ENCODE measurements at places on chromosomes 16 and 17.

DNA sequence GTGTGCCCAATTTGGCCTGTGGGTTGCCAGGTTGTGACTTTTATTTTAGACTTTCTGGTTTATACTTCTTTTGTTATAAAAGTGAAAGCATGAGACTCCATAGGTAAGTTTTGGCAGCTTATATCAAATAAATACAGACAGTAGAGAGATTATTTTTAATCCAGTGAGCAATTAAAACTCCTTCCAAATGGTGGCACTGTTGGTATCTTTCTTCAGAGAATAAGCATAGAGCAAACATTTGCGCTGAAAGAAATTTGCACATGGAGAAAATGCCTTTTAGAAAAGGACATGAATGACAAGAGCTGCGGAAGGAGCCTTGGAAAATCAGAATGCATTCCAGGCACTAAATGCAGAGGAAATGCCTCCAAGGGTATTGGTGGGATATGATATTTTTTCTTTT, 46.1 kb upstream of the DNAJA2 start:
- DNase-seq, result no peak

- no peak for DNase-seq
Measured at GRCh38 chr16:63466-63865, 9.0 kb downstream of the RHBDF1 start.

DNA sequence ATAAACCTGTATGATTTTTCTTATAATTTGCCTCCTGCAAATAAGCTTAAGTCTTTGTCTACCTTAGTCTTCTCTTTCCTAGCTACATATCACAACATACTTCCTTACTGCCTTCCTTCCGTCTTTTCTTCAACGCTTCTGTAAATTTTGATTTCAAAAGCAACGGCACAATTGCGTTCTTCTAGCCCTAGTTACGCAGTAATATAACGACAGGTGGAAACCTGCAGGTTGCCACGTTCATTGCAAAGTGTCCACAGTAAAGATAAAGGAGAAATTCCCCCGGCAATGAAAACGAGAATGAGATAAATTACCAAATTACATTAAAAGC, 546 bp upstream of the PSMD7 start:
- no peak for DNase-seq

GRCh38 chr16:84156342-84156784, 11.3 kb downstream of the DNAAF1 start:
- DNase-seq, result no peak

DNA sequence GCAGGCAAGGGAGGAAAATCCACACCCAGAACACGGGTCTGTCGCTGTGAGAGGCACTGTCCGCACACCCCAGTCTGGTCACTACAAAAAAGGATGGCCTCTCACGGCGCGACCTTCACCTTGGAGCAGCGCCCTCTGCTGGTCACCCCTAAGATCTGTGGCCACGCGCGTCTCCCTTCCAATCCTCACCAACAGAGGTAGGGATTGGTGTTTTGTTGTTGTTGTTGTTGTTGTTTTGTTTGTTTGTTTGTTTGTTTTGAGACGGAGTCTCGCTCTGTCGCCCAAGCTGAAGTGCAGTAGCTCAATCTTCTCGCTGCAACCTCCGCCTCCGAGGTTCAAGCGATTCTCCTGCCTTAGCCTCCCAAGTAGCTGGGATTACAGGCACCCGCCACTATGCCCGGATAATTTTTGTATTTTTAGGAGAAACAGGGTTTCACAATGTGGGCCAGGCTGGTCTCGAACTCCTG, 15.0 kb upstream of the C17orf58 start:
- DNase-seq, result peak; percentile 70

GRCh38 chr17:11182430-11182829, 58.6 kb upstream of the SHISA6 start:
- DNase-seq, result no peak

DNA sequence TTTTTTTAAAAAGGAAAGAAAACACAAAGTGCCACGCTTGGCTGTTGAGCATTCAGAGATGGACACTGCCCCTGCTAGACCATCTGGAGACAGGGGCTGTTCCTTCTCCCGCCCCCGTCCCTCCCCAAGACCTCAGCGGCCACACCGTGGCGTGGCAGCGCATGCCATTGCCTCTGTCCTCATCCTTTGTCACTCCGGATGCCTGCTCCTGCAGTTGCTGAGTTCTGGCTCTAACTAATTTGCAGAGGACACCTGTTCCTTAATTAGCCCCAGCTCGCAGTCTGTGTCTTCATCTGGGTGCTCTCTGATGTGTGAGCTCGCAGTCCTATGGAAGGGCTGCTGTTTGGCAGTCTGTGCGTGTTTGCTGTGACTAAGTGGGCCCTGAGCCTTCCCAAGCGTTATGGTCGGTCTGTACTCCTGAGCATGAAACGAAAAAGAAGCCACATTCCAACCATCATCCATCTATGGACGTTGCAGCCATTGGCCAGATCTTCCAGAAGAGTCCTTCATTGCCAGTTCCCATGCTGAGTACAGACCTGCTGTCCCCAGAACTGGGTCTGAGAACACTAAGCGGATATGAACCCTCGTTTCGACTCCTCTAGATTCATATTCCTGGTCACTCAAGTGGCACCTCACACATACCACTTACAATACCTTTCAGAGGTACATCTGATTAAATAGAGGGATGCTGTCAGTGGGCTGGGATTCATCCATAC, 40.9 kb upstream of the NAT9 start:
- no peak for DNase-seq

GRCh38 chr17:70994194-70994593, 824.9 kb downstream of the KCNJ2 start:
- DNase-seq, result no peak

GRCh38 chr16:4426021-4426684, 485 bp downstream of the DNAJA3 start:
- DNase-seq, result no peak

DNA sequence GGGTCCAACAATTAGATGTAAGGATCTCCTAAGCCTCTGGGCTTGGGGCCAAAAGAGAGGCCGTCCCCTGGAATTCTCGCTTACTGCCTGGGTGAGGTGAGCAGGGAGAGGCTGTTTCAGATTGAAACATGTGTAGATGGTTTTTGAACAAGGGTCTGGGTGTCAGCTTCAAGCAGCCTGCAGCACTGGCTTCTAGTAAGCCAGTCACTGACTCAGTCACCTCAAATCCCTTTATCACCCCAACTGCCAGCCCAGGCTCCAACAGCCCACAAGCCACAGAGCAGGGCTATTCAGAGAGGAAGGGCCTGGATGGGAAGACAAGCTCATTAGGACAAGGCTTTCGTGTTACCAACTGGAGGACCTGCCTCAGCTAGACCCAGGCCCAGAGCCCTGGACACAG, 180.2 kb downstream of the CCT6B start:
- no peak for DNase-seq

DNA sequence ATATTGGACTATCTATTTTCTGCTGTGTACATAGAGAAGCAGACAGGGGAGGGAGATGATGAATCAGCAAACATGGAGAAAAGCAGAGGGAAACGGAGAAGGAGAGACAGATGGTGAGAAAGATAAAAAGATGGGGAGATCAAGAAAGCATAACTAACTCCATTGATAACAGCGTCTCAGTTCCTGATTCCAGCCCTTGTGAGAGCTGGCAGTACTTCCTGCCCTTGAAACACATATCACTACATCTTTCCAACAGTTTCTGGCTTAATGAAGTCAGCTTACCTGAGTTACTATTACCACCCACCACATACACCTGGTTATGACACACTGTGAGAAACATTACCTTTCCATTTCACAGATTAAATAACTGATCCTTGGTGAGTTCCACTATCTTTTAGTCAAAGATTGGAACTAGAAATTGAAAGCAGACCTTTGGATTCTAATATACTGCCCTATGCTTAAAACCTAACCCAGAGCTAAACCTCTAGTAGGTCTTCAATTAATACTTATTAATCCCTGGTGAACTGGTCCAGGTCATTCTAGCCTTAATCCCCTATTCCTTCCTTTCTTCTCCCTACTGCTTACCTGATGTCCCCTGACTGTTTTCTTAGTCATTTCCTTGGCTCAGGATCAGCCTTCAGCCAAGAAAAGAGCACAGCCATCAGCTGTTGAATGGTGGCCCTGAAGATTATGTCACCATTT, 346.6 kb upstream of the CCL2 start:
- DNase-seq, result no peak

GRCh38 chr17:45291171-45291805, 25.5 kb downstream of the MAP3K14 start:
- no peak for DNase-seq

DNA sequence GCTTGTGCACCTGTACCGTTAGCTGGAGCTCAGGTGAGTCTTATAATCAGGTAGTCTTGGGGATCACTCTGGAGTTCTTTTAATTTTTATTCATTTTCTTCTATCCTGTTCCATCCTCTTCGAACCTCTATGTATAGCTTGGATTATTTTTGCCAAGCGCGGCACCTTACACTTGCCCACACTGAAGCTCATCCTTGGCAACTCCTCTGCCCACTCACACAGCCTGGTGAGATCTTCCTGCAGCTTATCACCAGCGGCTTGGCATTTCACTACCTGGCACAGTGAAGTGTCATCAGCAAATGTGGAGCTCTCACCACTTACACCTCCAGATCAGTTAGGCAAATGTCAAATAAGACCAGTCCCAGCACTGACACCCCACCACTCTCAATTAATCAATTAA, 116.7 kb downstream of the CACNG3 start:
- no peak for DNase-seq

DNA sequence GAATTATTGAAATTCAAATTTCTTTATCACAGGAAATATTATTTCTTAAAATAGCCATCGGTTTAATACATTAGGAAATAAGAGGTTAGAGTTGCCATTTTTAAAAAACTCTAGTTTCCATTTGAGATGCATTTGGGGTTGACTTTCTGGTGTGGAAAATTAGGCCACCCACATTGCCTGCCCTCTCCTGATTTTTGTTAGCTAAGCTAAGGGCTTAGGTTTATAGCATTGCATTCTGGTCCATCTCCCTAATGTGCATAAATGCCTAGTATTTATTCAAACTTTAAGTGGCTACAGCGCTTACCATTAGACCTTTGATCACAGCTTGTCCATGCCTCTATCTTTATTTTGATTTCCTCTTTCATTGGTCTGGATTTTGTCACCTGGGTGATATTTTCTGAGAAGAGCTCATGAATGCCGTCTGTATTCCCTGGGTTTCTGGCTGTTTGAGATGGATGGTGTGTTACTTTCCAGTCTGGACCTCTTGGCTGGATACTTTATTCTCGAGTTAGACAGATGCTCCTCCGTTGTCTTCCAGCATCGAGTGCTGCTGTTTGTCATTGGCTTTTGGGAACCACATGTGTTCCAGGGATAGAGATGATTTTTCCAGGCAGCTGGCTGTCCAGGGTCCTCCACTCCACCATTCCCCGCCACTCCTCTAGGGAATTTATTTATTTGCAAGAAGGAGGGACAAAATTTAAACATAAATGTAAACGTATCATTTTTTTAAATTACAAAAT, 120.3 kb downstream of the KATNIP start:
- DNase-seq, result no peak

DNA sequence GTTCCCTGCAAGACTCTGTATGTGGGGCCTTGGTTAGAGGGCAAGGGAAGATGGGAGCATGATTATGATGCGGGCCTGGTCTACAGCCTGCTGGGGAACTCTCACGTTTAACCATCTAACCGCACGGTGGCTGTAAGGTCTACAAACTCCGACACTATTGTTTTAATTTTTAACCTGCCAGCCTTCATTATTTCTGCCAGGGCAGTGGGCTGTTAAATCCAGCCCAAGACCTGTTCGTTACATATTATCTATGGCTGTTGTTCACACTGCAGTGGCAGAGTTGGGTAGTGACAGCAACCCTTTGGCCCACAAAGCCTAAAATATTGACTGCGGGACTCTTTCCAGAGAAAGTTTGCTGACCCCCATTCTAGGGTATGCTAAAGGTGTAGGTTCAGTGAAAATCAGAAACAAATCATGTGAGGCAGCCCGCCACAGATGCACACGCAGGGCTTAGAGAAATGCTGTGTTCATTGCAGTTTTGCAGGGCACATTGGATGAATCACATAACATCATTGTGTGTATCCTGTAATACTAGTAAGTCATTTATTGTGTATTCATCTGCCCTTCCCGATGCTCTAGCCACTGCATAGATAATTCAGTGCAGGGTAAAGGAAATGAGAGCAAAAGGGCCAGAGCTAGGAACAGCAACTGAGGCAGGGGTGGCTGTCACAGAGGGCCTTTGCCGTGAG, 14.3 kb downstream of the SNX29 start:
- no peak for DNase-seq

- no peak for DNase-seq
Measured at GRCh38 chr16:72094266-72094610, 591 bp downstream of the DHX38 start.

GRCh38 chr16:78720416-78720815, 621.0 kb downstream of the WWOX start:
- DNase-seq, result no peak

GRCh38 chr16:9327253-9327652, 235.8 kb downstream of the HAPSTR1 start:
- no peak for DNase-seq

DNA sequence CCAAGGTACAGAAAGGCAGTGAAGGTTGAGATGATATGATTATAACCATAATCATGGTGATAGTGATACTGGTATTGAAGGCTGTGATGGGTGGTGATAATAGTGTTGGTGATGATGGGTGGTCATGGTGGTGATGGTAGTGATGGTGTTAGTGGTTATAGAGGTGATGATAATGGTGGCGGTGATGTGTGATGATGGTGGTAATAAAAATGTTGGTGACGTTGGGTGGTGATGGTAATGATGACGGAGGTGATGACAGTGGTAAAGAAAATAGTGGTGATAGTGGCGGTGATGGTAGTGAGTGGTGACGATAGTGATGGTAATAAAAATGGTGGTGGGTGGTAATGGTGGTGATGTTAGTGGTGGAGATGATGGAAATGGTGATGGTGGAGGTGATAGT, 65.1 kb upstream of the KDM8 start:
- DNase-seq, result no peak

DNA sequence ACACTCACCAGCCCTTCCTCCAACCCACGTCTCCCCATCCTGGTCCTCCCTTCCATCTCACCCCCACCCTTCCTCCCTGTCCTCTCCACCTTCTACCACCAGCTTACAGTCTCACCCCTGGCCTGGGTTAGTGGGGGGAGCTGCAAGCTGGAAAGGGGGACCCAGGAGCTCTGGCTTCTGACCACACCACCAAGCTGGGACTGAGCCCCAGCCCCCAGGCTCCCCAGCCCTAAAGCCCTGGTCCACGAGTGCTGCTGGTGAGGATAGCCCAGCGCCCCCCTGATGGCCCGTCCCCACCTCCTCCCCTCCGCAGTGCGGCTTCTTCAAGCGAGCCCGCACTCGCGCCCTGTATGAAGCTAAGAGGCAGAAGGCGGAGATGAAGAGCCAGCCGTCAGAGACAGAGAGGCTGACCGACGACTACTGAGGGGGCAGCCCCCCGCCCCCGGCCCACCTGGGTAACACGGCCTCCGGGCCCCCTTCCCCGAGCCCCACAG, 7.2 kb upstream of the PDK2 start:
- DNase-seq, result no peak

GRCh38 chr16:71337631-71338030, 20.9 kb upstream of the CALB2 start:
- DNase-seq, result no peak

GRCh38 chr16:21560462-21560861, 38.9 kb upstream of the METTL9 start:
- no peak for DNase-seq
